ENCODE measurements at places on chromosomes 7 and 10.

DNA sequence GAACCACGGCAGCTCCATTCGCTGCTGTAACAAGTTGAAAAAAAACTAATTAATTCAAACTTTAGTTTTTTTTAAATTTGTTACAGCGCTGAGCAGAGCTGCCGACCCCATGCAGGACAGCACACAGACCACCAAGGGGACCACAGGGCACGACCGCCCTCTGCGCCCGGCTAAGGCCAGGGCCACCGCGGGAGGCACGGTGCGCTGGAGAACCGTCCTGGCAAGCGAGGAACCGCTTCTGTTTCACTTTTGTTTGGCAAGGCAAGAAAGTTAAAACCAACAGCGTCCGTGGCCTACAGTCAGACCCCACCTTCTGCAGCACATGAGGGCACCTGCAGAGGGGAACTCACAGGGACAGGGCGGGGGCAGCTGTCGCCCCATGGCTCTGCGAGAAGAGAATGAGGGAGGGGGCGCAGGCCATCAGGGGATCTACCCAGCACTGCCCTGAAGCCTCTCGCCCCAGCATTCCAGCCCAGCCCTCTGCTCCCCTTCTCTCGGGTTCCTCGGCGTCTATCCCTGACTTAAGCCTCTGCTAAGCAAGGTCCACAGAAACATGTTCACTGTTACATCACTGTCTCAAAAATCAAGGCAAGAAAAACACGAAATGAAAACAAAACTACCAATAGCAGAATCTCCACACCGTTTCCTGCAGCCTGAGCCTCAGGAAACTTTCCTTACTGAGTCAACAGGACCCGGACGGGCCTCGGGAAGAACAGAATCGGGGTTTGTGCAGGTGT, 204.4 kb downstream of the DIP2C start:
- DNase-seq, result no peak

DNA sequence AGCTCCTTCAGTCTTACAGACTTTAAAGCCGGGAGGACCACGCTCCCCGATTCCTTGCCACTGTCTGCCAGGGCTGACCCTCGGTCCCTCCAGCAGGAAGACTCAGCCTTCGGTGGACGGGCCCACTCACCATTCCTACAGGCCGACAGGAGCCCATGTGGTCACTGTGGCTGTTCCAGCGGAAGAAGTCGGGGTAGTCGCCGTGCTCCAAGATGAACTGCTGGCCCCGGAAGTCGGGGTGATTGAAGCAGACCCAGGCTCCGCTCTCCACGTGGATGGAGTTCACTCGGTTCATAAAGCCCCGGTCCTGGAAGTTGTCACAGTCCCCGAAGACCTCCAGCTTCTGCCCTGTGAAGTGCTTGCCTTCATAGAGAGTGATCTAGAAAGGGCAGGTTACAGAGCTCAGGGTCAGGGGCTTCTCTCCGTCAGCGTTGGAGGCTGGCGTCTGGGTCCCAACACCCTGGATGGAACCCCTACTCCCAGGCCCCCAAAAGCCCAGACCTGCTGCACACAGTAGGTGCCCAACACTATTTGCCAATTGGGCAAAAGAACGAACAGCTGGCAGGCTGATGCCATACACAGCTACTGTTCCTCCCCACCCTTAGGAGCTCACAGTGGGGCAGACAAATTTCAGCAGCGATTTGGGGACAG, 1.9 kb downstream of the CRYGN start:
- DNase-seq, result no peak

DNA sequence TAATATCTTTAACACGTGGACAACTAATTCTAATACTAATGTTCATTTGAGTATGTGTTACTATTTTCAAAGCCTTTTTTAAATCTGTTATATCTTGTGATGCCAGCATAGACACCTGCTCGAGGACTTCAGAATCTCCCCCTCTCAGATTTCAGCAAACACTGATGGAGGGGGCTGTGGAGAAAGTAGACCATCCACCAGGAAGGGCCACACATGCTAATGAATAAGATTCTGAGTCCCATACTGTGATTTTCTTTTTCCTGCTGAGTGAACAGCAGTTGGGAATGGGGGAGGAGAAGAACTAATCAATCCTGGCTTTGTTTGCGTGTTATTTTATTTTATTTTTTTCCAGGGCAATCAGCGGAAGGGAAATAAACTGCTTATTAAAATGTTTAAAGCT, 157.9 kb upstream of the CSTF2T start:
- no peak for DNase-seq

DNA sequence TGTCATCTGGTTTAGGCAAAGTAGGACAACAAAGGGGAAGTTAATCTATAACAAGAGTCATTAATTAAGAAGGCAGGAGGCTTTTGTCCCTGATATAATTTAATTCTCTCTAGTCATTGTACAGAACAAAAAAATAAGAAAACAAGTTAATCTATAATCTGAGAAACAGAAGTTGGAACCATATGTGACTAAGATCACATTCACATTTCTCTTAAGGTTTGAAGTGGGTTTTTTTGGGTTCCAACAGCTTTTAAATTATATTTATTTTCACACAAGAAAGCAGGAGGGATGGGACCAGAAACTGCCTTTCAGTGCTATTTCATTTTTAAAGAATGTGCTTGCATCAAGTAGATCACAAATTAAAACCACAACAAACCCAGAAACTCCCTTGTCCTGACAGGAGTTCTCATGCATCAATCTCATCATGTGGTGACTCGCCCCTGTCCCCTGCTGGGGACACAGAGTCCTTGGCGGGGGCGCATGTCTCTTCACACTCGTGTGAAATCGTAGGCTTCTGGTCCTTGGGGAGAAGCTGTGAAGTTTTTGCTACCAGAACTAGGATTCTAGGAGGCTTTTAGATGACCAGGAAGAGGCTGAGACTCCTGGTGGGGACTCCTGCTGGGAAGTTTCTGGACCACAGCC, 10.1 kb upstream of the OPN4 start:
- DNase-seq, result no peak

DNA sequence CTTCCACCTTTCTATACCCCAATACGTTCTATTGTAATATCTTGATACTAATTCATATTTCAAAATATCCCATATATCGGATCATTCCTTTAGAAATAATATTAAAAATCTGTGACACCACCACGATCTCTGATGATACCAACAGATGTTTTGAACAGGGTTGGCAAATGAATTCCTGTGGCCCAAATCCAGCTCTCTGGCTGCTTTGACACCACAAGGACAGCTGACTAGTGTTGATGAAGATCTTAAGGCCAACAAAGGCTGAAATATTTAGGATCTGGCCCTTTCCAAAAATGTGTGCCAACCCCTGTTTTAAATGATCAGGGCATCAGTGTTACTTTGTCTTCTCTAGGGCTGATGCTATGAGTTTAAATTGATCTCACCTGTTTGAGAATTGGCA, 380.7 kb upstream of the PFKP start:
- DNase-seq, result no peak

DNA sequence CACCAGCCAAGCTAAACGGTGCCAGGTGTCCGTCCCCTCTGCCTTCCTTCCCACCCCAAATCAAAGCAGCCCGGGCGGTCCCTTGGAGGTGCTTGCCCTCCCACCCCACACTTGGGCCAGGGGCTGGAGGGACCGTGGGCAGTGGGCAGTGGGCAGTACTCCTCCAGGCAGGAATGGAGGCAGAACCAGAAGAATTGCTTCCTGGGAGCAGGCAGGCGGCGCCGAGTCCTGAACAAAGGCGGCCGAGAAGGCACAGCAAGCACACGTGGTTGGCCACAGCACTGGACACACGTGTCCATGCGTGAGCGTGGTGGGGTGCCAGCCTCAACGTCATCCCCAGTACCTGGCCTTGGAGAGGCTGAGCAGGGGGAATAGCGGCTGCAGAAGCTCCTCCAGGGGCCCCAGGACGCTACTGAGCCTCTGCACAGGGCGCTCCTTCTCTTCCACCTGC, 48.4 kb upstream of the NKX6-2 start:
- no peak for DNase-seq

DNA sequence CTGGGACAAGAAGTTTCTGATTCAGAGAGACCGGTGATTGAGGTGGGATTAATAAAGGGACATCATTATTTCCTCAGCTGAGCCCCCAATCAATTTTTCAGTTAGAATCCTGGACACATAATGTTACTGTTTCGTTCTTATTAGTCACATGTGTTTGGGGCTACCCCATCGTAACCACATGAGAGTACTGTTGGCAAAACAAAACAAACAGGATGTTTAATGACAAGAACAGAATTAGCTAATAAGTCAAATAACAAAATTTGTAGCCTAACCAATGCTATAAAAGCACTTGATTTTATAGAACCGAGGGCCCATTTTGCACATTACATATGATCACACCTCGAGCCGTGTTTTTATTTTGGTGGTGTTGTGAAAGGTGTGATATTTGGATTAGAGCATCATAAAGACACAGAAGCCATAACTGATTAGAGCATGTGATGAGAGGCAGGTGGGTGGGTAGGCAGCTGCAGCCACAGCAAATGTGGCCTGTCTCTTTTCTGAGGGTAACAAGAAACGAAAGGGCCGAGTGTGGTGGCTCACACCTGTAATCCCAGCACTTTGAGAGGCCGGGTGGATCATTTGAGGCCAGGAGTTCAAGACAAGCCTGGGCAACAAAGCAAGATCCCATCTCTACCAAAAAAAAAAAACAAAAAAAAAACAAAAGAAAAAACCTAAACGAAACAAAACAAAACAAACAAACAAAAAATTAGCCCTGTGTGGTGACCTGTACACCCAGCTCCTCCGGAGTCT, 1.8 kb upstream of the VWC2 start:
- DNase-seq, result no peak

GRCh38 chr10:44047361-44047760, 337.5 kb downstream of the CXCL12 start:
- DNase-seq, result no peak

- no peak for DNase-seq
Observed at GRCh38 chr7:92987538-92987937, 130.2 kb downstream of the SAMD9 start.

- no peak for DNase-seq
Observed at GRCh38 chr7:77903597-77903996, 105.0 kb downstream of the PHTF2 start.

DNA sequence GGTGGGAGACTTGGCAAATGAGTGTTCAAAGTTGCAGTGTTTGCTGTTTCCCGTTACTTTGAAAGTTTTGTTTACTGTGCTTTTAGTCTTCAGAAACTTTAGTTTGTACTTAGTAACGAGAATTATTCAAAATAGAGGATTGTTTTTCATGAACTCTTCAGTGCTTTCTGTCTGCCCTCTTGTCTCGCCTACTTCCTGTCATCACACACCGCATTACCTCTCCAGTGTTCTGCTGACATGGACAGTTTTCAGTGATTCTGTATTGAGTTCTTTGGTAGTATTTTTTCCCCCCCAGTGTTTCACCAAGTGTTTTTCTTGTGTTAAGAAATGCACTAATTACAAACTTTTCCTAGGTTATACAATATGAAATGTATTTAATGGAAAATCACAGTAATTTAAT, 207.0 kb downstream of the MLLT10 start:
- no peak for DNase-seq

- no peak for DNase-seq
Observed at GRCh38 chr7:24911213-24911603, 68.8 kb downstream of the OSBPL3 start.

- DNase-seq, result no peak
Observed at GRCh38 chr7:56078196-56078595, 14.1 kb downstream of the SUMF2 start.

- no peak for DNase-seq
Observed at GRCh38 chr7:4682621-4683042, 537 bp downstream of the FOXK1 start.

DNA sequence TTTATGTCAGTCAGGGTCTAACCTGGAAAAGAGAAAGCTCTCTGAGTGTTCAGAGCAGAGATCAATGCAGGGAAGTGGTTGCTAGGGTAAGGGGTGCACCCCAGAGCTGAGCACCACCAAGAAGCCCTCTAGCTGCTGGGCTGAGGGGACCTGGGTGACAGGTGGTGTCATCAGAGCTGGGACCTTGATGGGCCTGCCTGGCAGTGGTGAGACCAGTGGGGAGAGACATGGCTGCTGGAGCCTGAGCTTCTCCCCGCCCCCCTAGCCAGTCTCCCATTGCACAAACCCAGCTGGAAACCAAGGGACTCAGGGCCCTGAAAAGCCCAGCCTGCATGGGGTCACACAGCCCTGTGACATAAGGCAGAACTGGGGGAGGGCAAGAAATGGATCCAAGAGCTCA, 49.1 kb upstream of the OSBPL3 start:
- no peak for DNase-seq

- DNase-seq, result peak; percentile 3
Observed at GRCh38 chr7:12729112-12729511, 41.7 kb downstream of the ARL4A start.

DNA sequence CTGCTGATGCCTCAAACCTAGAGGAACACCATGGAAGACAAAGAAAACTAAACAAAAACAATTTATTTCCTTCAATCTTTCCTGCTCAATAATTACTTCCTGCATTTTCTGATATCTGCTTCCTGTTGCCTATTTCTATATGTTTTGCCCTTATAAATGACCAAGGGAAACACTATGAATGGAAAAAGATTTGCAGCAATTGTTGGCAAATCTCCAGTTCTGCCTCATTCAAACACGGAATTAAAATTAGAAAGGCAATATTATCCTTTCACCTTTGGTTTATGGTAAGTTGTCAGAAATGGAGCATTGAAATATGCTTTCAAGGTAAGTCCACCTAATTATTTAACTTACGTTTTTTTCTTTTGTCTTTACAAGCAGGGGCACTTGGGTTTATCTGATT, 552.2 kb upstream of the ANKRD30A start:
- DNase-seq, result no peak

DNA sequence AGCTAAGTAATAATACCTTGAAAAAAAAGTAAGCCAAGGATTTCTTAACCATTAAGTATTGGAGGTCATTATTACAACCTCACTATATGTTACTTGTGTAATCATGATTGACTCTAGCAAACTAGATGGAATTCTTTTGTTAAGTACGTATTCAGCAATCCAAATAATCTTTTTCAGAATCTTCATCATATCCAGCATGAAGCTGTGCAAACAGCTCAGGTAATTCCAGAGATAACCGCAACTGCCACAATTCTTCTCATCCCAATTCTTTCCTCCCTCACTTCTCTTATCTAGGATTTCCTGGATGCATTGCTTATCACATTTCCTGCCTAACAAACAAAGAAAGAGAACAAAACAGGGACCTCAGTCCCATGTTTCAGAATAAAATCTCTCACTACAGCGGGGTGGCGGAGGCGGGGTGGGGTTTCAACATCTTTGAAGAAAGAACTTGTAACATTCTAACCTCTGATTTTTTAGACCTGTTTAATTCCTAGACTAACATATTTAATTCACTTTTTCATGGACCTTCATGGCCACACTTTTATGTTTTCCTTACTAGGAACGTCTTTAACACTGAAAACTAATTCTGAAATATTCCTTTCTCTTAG, 156.5 kb downstream of the POM121L12 start:
- no peak for DNase-seq

GRCh38 chr7:136528329-136528728, 340.1 kb upstream of the CHRM2 start:
- no peak for DNase-seq
